Astrocyte of the spinal cord (primary cell): ENCODE measurements at places on chromosomes 1 and 21.

- no peak for DNase-seq
These were observed 10.4 kb upstream of the GALE start for GRCh38 chr1:23810818-23811540.

GRCh38 chr1:41777695-41778094 is 141.0 kb downstream of the HIVEP3 start:
- no peak for DNase-seq

DNA sequence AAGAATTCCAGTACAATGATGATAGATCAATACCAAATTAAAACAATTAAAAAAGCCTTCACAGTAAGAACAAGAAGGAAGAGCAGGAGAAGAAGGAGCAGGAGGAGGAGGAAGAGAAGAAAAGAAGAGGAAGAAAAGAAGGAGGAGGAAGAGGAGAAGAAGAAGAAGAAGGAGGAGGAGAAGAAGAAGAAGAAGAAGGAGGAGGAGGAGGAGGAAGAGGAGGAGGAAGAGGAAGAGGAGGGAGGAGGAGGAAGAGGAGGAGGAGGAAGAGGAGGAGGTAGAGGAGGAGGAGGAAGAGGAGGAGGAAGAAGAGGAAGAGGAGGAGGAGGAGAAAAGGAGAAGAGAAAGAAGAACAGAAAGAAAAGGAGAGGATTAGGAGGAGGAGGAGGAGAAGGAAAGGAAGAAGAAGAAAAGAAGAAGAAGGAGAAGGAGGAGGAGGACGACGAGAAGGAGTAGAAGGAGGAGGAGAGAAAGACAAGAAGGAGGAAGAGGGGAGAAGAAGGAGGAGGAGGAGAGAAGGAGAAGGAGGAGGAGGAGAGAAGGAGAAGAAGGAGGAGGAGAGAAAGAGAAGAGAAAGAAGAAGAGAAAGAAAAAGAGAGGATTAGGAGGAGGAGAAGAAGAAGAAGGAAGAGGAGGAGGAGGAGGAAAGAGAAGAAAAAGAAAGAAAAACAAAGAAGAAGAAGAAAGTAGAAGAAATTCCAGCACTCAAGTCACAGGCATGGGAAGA is 68.5 kb upstream of the GRIK3 start:
- DNase-seq, result no peak

- peak; percentile 3 for DNase-seq
These were observed 81.9 kb downstream of the SPATA17 start for GRCh38 chr1:217712925-217713597.

DNA sequence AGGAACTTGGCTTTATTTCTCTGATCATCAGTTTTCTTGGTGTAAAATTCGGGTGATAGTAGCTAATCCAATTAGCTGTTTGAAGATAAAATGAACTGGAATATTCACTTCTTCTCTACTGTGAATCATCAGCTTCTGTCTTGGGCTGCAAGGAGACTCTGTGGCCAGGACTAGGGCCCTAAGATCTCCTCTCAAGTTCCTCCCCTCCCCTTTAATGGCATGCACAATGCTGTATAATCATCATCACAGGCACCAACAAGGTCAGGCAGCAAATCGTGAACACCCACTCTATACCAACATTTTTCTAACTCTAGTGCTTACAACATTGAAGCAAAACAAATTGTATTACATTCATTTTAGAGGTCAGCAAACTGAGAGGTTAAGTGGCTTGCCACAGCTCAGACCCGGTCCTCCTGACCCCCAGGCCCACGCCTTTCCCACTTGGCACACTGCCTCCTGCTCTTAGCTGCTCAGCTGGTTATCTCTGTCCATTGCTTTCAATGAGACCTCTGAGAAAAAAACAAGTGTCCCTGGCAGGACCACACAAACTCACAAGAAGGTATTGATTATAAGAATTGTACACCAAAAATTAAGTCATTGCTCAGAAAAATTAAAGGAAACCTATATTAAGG is 31.8 kb downstream of the LRRC52 start:
- no peak for DNase-seq

- DNase-seq, result no peak
These were observed 181.1 kb downstream of the KCNK2 start for GRCh38 chr1:215263636-215264035.

GRCh38 chr1:166888373-166889111 is 12.5 kb upstream of the TADA1 start:
- DNase-seq, result no peak

- DNase-seq, result no peak
These were observed 23.7 kb downstream of the FAF1 start for GRCh38 chr1:50936321-50936720.

DNA sequence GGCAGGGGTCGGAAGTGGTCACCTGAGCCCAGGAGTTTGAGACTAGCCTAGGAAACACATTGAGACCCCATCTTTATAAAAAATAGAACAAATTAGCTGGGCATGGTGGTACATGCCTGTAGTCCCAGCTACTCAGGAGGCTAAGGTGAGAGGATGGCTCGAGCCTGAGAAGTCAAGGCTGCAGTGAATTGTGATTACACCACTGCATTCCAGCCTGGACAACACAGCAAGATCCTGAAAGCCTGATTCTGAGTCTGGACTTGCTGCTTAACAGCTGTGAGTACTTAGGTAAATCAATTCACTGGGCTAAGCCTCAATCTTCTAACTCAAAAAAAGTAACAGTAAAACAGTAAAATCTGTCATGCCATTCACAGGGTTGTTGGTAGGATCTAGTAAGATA is 4.9 kb downstream of the TRAPPC3 start:
- no peak for DNase-seq

GRCh38 chr1:223198628-223198965 is 55.5 kb upstream of the TLR5 start:
- DNase-seq, result no peak

- DNase-seq, result no peak
These were observed 58.5 kb downstream of the PSMG1 start for GRCh38 chr21:39124681-39125251.

- DNase-seq, result no peak
These were observed 1256.0 kb downstream of the AMY1C start for GRCh38 chr1:105005594-105006195.

- no peak for DNase-seq
These were observed 46.6 kb downstream of the DUSP10 start for GRCh38 chr1:221695301-221695700.

DNA sequence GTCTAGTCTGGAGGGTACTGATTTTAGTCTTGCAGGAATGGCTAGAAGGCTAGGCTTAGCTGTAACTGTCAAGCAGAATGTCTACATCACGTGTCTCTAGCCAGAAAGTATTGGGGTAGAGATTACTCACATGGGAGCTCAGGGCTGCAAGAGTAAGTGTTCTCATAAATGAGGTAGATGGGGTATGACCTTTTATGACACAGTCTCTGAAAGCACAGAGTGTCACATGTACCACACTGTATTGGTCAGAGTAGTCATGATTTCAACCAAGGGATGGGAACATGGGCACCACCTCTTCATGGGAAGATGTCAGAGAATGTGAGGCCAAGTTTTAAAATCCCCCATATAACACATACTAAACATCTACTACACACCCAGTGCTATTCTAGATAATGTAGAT is 2.9 kb downstream of the FYB2 start:
- DNase-seq, result no peak

- DNase-seq, result no peak
These were observed 19.5 kb upstream of the PWP2 start for GRCh38 chr21:44087426-44088400.

DNA sequence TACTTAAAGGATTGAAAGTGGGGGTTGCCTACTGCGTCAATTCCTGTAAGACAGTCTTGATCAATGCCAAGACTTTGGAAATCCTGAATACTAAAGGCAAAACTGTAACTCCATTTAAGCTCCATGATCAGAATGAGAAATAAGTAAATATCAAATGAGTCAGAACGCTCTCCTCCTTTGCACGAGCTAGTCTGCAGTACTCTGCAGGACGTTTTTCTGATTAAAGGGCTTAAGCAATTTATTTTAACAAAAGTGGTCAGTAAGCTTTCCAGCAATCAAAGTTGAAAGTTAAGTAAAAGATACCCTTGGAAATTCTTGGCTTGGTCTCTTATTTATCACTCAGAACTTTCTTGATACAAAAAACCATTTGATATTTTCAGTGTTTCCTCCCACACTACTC is 35.7 kb upstream of the ARHGAP29 start:
- no peak for DNase-seq

DNA sequence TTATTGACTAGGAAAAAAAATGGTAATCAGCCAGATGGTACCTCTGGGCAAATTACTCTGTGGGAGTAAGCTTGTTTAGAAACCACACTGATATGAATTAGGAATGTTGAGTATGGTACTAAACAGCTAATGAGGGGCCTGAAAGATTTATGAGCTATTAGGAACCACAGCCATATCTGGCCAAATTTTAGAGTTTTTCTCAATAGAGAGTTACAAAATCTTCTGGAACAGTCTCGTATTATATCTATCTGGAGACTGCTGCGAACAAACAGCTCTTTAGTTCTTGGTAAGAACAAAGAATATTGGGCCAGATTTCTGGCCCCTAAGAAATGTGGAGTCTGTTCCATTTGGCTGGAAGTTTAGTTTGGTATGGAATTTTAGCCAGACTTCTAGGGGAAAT is 4.9 kb upstream of the PODN start:
- DNase-seq, result no peak

DNA sequence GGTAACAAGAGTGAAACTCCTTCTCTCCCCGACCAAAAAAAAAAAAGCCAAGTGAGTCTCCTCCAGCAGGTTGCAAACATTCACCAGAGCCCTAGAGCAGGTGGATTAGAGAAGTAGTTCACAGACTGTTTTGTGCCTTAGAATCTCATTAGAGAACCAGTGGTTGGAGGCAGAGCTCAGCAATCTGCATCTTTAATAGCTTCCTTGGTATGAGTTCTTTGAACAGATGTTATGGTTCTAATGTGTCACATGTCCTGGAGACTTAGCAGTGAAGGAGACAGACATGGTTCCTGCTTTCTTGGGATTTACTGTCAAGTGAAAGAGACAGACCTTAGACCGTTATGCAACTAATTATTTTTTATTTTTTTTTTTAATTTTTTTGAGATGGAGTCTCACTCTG is 26.8 kb downstream of the SESN2 start:
- no peak for DNase-seq

DNA sequence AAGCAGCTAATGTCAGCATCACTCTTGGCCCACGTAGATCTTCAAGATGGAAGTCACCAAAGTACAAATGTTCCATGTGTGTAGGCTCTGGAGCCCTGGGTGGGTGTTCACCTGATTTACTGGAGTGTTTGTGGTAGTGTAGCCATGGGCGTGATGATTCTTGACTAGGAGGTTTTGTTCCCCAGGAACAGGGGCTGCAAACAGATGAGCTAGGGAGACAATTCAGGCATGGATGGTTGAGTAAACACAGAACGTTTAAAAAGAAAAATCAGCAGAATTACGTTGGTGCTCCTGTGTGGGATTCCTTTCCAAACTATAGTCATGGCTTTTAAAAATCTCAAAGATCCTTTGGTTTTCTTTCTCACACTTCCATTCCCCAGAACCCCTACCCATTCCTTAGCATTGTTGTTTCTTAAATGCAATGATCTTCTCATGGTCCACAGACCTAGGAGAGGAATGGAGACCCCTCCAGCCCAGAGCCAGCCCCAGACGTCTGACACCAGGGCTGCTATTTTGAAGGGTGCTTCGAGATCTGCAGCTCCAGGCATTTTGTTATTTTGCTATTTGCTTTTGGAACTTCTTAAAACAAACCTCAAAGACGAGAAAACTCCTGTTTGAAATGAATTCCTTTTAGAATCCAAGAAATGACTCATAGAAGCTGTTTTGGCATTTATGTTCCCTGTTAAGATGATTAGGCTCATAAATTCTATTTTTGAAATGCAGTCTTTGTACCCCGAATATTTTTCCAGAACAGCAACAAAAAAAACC is 115.1 kb downstream of the ETS2 start:
- DNase-seq, result peak; percentile 86

DNA sequence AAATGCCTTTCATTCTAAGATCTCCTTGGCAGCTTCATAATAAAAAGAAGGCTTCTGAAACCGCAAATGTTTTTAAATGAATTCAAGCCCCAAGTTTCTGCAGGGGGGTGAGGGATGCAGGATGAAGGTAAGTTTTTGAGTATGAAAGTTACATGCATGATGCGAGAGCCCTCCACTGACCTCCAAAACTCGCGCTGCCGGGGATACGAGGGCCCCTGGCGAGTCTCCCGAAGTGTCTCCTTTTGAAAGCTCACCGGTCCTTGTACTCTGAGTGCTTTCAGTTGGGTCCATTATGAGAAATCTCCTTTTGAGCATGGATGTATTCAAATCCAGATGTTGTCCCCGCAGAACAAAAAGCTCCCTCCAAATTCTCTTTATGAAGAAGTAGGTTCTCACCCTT is 18.9 kb upstream of the ZC3H12A start:
- no peak for DNase-seq

DNA sequence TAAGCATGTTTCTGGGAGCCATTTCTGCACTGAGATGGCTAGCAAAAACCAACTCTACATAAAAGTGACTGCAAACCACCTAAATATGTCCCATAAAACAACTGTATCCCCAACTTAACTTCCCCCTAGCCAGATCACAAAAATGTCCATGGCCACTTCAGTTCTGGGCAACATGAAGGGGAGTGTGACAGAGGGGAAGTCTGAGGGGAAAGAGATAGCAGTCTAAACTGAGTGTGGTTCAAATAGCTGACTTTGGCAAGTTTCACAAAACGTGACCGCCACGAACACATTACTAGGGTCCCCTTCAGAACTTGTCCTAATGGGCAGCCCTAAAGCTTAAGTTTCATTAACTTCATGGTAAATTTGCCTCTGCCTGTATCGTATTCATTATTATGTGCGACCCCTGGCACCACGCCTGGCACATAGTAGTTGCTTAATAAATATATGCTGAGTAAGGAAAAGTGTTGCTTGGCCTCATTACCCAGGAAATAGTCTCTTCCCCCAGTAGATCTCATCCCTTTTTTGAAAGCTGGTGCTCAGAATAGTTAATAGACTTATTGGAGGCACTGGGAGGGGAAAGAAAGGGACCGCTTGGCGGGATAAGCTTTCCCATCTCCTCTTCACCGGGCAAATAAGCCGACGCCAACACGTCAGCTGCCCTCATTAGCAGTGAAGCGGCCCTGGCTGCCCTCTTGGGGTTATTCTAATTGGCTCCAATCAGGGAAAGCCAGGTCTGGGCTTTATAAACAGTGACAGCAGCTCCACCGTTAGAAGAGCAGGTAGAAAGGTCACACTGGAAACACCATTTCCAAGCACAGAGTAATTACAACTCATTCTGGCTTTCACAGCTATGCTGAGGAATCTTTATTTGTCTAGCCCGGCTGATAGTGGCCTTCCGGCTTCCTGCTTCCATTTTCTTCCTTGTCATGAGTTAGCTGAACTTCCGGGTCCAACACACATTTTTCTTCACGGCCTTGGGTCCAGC is 122.1 kb downstream of the LRIG2 start:
- DNase-seq, result no peak
